ENCODE measurements at places on chromosomes 11 and 22.

- no peak for DNase-seq
Observed at GRCh38 chr11:45305874-45306623, 19.9 kb upstream of the SYT13 start.

GRCh38 chr11:48074425-48075181, 94.2 kb downstream of the PTPRJ start:
- DNase-seq, result no peak

DNA sequence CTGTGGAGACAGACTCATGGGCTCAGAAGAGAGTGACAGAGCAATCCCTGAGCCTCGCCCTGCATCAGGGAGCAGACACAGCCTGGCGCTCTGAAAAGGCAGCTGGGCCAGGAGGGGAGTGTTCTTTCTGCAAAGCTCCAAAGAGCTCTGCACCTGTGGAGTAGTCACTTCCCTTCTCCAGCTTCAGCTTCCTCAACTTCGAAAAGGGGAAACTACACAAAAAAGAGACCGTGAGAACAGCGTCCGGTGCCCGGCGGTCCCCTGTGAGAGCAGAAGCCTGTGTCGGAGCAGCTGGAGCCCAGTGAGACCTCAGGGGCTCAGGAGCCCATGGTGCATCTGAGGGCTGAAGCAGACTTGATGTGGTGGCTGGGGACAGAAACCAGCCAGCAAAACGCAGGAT, 35.1 kb downstream of the TP53I11 start:
- DNase-seq, result no peak

DNA sequence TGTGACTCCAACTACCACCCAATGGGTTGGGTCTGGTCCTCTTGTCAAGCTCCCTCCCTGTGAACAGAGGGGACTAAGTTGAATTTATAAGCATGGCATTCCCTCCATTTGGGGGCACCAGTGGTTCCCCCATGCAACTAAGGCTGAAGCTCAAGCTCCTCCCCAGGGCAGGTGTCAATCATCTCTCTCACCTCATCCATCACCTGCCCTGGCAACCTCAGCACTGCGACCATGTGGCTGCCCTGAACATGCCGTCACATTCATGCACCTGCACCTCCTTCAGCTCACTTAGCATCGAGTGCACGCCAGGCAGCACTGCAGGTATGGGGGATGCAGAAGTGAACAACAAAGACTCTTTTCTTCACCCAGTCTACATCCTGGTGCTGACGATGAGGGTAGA, 799.3 kb downstream of the TBC1D22A start:
- DNase-seq, result no peak

GRCh38 chr22:37880668-37881440, 25.2 kb upstream of the MICALL1 start:
- DNase-seq, result no peak

GRCh38 chr11:3150726-3151125, 14.4 kb downstream of the OSBPL5 start:
- no peak for DNase-seq

DNA sequence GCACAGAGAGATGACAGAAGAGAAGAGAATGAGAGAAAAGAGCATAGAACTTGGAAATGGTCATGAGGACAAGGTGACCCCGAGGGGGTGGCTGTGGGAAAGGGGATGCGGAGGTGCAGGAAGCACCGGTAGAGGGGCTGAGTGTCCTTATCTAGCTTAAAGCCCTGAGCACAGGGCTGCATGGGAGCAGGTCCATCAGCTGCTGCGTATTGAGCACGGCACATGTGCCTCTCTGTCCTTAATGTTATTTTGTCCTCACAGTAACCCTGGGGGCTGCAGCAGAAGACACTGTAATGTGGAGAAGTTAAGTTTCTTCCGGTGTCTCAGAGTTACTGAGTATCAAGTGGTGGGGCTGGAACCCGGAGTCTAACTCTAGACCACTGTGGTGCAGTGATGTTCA, 94.4 kb upstream of the OR4B1 start:
- no peak for DNase-seq

- no peak for DNase-seq
Observed at GRCh38 chr11:15930442-15931025, 425.8 kb downstream of the SOX6 start.

GRCh38 chr22:28817919-28818859, 17.8 kb upstream of the XBP1 start:
- DNase-seq, result no peak

- DNase-seq, result no peak
Observed at GRCh38 chr11:122691549-122692150, 36.1 kb downstream of the UBASH3B start.

DNA sequence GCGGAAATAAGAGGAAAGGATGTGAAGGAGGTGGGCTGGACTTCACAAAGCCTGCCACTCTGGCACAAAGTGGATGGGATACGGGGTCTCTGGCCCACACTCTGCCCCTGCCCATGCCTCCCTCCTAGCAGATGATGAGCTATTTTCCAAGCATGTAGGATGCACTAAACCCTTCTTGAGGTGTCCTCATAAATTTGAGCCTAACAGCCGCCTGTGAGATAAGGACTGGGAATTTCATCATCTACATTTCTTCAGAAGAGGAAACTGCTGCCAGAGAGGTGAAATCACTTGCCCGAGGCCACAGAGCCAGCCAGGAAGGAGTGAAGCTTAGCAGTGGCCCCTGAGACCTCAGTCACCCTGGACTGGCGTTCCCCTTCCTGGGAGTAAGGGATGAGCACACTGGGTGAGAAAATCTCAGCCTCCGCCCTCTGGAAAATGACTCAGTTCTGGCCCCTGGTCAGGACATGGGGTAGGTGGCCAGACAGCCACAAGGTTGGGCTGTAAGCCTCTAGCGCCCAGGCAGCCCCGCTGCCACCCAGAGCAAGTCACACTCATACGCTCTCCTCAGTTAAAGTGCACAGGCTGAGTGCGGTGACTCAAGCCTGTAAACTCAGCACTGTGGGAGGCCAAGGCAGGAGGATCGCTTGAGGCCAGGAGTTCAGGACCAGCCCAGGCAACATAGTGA, 27.9 kb downstream of the MB start:
- DNase-seq, result no peak

Data from NCI-H1105 (cell line).